ENCODE measurements at places on chromosomes 3 and 15.

DNA sequence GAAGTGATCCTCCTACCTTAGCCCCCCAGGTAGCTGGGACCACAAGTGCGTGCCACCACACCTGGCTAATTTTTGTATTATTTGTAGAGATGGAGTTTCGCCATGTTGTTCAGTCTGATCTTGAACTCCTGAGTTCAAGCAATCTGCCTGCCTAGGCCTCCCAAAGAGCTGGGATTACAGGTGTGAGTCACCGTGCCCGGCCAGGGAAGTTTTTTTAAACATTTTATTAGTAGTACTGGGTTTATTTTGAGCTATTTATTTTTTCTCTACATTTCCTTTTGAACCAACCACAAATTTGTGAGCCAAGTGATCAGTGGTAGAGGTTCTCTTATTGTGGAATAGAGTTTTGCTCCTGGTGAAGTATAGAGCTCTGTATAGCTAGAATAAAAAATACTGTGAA lies 33.7 kb downstream of the ARMC8 start:
- no peak for DNase-seq

- DNase-seq, result no peak
Measured at GRCh38 chr3:128427872-128428822, 38.5 kb downstream of the DNAJB8 start.

DNA sequence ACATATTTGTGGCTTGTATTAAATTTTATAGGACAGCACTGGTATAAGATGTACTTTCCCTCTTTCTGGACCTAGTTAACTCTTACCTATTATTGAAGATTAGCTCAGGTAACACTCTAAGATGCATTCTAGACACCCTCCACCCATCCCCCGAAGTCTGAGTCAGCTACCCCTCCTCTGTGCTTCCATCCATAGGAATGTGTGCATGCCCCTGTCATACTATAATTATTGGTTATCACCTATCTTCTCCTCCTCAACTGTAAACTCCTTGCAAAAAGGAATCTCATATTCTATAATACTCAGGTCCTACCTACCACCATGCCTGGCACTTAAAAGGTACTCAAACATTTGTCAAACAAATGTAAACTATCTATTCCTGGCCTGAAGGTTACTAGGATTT lies 3.0 kb downstream of the PEAK1 start:
- no peak for DNase-seq

DNA sequence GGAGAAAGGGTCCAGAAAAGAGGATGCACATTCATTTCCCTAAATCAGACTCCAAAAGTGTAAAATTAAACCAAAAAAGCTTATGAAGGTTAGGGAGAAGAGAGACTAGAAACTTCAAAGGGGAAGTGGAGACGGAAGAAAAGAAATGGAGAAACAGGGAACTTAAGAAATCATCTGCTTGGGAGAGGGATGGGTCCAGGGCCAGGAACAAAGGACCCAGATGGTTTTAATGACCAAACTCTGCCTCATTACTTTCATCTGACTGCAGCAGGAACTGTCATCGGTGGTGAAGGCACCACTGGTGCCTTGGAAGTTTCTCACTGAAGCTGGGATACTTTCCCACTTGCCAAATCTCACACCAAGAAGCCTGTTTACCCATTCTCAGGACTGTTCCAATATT lies 70.5 kb upstream of the SLC4A7 start:
- no peak for DNase-seq

- DNase-seq, result no peak
Measured at GRCh38 chr15:70201425-70201775, 103.7 kb upstream of the TLE3 start.

DNA sequence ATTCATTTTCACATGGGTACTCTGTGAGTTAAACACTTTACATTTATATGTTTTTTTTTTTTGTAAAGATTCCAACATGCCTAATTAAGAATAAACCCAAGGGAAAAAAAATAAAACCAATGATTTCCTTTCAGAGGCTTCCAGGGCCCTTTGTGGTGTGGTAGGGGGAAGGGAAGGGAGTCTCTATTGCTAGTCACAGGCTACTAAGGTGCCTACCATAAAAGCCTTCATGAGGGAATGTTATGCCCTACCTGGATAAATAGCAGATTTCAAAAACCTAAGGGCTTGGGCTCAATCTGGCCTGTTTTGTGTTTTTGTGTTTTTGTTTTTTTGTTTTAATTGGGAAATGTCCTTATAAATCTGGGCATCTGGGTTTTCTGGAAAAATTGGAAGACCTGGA lies 38.9 kb upstream of the SSR3 start:
- DNase-seq, result no peak

DNA sequence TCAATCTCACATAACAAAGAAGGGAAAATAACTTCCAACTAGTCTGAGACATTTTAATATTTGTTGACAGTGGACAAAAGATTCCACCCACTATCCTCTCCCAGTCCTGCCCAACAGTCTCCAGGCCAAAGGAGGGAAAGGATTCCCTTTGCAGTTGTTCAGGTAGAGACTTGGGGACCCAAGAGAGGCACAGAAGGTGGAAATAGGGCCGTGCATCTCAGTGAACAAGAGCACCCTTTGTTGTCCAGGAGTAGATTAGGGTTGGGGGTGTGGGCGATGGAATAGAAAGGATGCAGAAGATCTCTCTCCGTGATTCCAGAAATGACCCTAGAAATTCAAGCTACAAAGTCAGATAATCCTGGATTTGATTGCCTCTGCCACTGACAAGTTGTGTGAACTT lies 44.8 kb upstream of the TRA2B start:
- DNase-seq, result no peak

DNA sequence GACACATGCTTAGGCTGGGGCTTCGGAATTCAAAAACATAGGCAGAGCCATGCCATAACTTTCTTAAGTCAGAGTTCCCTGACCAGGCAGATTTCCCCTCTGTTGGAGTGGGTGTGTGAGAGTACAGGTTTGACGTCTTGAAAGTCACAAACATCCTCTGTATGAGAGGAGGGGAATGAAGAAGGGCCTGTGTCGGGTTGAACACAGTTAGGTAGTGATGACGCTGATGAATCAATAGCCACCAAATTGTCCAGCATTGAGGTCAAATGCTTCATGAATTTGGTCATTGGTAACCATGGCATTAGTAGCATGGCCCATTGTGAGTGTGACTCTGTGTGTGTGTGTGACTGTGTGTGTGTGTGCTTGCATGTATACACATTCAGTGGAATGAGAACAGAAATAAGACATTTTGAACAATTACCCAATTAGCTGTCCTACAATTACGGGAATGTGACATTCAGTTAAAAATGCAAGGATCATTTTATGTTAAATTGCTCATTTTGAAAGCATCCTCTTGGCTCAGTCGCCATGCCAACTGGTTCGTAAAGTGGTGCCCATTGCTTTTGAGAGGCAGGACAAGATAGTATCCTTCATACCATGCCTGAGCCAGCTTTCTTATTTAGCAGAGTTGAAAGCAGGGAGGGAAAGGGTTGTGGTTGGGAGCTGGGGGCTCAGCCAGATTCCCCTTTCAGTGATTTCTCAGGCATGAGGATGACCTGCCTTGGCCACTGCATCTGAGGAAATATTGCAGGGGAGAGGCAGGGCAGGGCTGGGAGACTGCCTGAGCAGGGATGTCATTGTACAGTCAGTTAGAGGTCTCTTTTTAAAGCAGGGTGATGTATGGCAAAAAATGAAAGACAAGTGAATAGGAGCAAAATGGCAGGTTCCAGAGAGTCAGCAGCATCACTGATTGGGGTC lies 35.4 kb downstream of the RBP2 start:
- no peak for DNase-seq

- no peak for DNase-seq
Measured at GRCh38 chr3:64977308-64978100, 289.7 kb upstream of the ADAMTS9 start.

- DNase-seq, result no peak
Measured at GRCh38 chr3:13019243-13020095, 53.8 kb downstream of the IQSEC1 start.

GRCh38 chr15:38050529-38051448 lies 116.3 kb downstream of the TMCO5A start:
- no peak for DNase-seq

DNA sequence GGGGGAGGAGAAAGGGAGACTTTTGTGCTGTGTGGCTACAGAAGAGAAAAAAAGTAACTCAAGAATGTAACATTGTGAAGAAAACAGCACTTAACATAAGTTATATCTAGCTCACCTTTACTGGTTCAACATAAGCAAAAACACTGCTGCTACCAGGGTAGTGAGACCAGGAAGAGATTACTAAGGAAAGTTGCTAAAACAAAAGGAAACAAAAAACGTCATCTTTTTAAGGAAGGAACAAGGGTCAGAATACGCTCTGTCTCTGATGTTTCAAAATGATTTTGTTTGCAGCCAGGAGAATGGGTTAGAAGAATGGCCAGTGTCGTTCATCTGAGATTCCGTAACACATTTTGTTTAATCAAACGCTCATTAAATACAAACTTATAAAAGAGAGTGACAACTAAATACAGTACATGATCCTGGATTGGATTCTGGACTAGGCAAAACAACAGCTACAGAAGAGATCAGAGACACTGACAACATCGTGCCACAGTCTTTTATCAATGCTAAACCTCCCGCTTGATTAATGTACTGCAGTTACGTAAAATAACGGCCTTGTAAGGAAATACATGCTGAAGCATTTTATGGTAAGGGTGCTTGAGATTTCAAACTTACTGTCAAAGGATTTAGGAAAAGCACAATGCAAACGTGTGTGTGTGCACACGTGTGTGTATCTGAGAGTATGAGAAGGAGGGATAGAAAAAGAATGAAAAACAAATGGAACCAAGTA lies 67.7 kb downstream of the FOXP1 start:
- no peak for DNase-seq

DNA sequence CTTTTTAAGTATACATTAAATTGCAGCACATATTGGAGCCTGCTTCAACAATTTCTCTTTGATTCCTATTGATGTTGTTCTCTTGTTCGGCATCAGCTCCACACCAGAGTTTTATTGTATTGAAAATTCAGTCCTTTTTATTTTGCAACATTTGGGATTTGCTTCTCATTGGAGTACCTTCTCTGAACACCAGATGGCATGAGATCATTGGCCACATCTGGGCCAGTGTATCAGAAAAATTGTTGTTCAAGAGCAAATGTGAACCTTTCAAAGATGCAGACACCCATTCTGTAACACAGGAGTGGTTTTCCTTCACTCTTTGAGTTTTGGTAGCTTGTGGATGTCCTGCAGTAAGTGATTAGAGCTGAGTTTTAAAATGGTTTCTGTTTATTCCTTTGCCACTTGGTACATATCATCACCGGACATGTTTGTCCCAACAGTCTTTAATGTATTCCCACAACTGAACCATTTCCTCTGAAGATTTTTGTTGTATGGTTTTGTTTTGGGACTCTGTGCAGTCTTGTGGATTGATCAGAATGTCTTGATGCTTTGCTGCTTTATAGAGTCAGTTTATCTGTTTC lies 96.1 kb downstream of the MCTP2 start:
- DNase-seq, result no peak

DNA sequence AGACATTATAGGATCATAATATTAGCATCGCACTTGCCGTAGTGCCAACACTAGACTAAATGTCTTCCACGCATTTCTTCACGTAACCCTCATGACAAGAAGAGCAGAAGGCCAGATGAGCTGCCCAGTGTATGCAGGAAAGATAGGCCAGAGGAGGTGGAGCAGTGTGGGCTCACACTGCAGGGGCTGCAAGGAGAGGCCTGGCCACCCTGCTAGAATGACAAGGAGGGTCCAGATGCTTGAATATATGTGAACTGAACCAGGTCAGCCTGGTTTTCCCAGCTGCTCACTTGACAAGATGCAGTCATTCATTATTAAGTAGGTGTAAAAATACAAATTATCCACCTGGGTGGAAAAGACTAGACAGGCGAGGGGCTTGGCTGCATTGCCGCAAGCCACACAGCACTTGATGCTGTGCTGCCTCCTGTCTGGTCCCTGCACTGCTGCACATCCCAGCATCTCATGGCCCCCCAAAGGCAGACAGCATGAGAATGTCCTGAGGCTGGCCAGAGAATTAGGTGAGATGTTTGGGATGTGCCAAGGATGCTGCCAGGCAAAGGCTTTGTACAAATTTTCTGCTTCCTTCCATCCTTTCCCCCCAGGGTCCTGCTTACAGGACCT lies 115.2 kb downstream of the NTRK3 start:
- no peak for DNase-seq

GRCh38 chr15:77629070-77630030 lies 3.4 kb downstream of the LINGO1 start:
- DNase-seq, result no peak

DNA sequence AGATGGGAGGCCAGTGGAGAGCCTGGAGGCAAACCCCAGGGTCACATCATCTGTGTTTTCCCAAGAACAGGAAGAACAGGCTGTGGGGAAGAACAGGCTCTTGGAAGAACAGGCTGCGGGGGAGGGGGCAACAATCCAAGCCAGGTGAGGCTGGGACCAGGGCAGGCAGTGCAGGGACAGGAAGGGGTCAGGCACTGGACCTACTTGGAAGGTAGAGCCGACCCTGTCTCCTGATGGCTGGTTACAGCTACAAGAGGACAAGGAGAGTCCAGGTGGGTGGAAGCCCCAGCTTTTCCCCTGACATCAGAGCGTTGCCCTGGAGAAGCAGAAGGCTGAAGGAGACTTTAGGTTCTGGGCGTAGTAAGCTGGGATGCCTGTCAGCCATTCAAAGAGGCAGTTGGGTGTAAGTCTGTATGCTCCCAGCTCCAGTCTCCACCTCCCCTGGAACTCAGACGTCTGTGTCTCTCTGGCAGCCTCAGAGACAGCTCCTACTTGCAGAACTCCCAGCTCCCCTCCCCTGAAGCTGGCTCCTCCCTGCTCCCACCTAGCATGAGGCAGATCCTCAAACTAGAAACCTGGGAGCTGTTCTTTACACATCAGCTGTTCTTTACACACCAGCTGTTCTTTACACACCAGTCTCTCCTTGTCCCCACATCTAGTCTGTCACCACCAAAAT lies 130.9 kb downstream of the DNAJB8 start:
- DNase-seq, result no peak

DNA sequence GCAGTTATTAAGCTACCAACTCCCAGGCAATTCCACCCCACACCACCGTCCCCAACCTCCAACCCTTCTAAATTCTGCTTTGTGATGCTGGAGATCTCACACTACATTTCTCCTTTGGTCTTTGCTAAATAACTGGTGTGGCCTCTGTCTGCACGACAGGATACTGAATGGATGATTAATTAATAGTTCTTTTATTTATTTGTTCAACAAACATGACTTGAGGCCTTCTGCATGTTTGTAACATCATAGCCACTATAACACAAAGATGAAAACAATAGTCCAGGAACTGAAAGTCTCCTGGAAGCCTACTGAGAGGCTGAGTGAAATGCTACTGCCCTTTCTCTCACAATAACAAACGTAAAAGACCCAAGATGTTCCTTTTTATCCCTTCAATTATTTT lies 609.5 kb upstream of the UBE2E2 start:
- no peak for DNase-seq

DNA sequence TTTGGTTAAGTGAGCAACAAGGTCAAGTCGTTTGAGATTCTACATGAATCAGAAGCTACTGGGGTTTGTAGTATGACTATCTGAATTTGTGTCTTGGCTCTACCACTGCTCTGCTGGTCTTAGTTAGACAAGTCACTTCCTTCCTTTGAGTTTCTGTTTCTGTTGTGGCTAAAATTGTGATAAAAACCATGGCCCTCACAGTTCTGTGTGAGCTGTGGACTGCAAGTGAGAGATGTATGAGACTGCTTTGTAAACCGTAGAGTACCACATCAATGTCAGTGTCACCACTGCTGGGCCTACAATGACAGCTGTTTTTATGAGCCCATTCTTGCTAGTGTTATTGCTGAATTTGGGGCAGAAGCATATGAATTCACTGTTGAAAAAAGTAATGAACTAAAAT lies 32.7 kb downstream of the RARB start:
- no peak for DNase-seq

GRCh38 chr3:58751882-58752567 lies 85.5 kb upstream of the FAM3D start:
- no peak for DNase-seq

- DNase-seq, result no peak
Measured at GRCh38 chr3:197364410-197365071, 66.1 kb upstream of the DLG1 start.
